ENCODE measurements at places on chromosomes 3 and 15.

DNA sequence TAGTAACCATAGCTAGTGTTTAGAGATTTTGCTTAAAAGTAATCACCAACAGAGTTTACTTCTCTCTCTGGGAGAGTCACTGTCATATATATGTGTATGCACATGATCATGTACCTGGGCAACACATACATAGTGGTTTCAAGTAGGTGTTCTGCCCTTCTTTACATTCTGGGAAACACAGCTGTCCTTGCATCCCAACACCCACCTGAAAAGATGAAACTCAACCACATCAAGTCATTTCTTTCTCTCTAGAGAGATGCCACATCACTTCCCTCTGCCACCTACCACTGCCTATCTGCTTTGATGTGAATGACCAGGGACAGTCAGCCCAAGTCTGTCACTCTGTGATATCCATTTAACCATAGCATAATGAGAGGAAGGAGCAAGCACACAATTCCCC is 155.8 kb upstream of the GADL1 start:
- DNase-seq, result no peak

GRCh38 chr3:57892423-57892822 is 115.8 kb upstream of the FLNB start:
- DNase-seq, result no peak

- no peak for DNase-seq
Measured at GRCh38 chr15:43361313-43361903, 9.4 kb downstream of the ZSCAN29 start.

DNA sequence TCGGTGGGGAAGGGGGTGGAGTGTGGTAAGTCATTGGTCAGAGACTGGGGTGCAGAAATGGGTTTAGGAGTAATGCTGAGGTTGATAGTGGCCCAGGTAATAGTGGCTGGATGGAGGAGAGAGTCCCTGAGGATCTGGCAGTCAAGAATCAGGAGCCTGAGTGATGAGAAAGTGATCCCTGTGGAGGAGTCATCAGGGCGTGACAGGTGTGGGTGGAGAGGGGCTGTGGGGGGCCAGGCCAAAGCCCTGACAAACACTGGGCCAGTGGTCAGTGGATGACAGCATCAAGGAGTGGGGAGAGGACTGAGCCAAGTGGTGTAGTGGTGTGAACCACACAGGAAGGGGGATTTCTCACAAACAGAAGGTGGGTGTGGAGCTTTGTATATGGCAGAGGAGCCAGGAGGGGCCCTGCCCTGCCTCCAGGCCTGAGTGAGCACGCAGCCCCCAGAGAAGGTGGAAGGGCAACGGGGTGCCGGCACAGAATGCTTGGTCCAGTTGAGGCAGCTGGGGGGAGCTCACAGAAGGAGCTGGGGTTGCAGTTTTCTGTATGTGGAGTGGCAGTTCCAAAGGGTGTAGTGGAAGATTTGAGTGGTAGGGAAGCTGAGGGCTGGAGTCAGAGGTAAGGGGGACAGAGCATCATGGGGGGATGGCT is 77.1 kb downstream of the SPSB4 start:
- no peak for DNase-seq

- DNase-seq, result no peak
Measured at GRCh38 chr15:80703081-80703480, 8.0 kb downstream of the ABHD17C start.

DNA sequence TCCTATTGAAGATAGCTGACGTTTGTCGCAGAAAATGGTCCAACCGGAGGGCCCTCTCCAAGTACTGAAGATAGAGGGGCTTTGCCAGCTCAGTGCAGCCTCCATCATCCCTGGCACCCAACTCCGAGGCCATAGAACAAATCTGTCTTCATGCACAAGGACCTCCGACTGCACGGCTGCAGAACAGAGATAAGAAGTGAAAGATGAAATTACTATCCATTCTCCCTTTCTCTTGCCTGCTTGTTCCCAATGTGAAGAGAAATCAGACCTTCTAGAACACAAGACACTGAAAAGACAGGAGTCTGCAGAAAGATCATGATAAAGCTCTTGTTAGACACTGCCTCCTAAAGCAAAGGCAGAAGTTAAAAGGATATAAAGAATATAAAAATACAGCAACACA is 19.9 kb downstream of the INO80 start:
- no peak for DNase-seq

DNA sequence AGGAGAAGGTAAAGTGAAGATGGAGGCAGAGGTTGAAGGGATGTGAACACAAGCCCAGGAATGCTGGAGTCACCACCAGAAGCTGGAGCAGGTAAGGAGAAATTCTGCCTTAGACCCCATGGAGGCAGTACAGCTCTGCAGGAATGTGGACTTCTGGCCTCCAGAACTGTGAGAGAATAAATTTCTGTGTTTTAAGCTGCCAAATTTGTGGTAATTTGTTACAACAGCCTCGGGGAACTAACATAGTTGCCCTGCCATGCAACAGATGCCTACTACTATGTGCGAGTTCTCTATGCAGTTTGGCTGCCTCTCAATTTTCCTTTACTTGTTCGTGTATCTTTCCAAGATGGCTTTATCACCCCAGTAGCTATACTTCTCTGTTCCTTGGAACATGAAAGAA is 394.1 kb downstream of the TUSC7 start:
- no peak for DNase-seq

DNA sequence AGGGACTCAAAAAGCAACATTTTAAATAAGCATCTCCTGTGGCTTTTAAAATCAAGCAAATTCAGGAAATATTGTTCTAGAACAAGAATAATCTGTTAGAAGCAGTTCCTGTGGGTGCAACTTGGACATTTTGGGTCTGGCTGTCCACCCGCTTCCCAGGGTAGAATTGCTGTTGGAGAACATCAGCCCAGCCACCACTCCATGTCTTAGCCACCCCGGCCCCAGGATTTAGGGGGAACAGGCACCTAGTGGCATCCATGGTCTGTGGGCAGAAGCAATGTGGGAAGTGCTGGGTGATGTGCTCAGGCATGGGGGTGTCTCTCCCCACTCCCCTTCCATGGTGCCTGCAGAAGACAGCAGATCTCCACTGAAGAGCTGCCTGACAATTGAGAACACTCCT is 162.6 kb downstream of the KLF13 start:
- no peak for DNase-seq

DNA sequence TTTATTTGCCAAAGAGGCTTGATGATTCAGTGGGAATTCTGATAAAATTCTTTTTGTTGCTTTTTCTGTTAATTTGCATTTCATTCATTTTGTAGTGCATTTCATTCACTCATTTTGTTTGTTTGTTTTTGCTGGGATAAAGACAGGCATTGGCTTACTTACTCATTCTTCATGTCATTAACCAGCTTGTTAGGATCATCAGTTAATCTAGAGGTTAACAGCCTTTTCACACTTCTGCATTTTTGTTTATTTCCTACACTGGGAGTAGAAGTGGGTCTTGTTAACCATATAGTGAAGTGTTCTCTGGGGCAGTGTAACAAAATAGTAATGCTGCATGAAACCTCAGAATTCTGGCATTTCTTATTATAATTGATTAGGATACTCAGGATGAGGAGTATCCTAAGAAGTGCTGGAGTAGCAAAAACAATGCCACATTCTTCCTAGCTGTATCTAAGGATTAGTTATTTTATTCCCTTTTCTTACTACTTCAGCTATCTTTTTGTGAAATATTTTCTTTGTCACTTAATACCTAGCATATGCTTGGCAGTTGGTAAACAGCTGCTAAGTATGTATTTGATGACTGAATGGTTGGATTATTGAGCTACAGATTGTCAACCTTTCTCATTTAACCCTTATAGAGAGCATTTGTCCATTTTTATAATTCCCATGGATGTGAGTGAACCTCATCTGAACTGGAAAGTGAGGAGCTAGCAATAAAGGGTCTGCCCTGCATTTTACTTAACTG is 135.7 kb upstream of the LRRFIP2 start:
- no peak for DNase-seq

GRCh38 chr3:53616321-53616720 is 121.9 kb downstream of the CACNA1D start:
- no peak for DNase-seq

DNA sequence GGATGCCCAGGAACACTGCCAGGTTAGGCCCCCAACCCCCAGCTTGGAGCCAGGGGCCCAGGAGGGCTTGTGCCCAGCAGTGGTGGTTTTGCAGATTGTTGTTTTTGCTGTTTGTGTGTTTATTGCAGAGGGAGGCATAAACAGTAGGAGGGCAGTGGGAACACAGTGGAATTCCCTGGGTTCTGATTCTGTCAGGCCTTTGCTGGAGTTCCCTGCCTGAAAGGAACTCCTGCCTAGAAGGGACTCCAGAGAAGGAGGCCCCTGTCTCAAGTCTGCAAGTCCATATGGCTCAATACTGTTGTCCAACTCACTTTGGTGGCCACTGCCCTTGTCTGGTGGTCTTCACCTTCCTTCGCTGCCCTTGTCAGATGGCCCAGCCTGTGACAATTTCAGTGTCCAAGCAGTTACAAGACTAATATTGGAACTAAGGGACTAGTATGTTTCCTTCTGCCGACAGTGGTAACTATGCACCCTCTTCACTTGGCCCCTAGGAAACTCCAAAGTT is 47.4 kb upstream of the RAB6B start:
- DNase-seq, result no peak

DNA sequence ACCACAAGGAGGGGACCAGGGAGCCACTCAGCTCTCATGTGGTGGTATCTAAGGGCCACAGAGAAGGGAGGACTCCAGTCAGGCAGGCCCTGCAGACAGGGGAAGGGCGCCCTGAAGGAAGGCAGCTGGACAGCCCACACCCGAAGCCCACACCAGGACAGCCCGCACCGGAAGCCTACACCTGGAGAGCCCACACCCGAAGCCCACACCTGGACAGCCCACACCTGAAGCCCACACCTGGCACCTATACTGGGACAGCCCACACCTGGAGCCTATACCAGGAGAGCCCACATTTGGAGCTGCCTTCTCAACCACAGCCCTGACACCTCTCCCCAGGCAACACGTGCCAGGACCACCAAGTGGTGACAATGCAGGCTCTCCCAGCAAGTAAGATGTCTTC is 11.7 kb downstream of the TPRA1 start:
- no peak for DNase-seq

DNA sequence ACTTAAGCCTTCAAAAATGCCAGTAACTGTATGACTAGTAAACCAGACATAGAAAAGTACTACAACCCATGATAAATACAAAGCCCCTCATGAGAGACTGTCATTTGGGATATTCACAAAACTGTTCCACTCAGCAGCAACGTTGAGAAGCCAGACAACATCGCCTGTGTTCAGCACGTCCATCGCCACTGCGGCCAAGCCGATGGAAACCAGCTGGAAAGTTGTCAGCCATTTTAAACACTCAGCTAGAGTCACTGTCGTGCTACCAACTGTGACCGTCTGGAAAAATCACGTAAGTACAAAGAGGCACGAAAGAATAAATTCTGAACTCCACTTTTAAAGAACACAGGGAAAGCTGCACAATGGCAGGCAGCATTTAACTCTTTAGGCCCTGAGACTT is 340.7 kb upstream of the WNT5A start:
- DNase-seq, result no peak

DNA sequence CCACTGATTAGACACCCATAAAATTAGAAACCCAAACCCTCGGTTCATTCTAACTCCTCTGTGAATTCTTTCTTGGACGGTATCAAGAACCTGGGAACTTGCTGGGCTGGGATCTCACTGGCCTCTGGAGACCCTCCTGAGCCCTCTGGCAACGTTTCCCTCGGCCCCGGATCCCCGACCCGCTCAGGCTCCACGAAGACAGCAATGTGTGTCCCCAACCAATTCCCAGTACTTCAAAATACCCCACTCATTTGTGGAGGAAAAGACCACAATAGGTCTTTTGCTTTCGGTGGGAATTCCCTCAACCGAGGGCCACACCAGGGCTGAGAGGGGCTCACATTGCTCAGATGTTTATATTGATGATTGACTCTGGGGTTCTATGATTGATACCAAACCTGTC is 117.9 kb upstream of the PRR20G start:
- DNase-seq, result no peak

DNA sequence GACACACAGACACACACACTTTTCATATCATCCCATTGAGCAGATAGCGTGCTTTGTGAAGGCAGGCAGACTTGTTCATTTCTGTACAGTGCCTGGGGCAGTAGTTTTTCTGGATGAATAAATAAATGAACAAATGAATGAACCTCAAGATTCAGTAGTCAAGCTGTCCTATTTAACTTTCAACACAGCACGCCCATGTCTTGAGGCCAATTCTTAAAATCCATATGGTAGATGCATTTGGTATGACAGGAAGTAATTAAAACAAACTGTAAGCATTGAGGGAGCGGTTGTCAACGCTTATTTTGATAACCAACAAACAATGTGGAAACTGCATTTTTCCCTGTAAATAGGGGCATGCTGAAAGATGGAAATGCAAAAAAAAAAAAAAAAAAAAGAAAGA is 80.0 kb upstream of the BNC1 start:
- DNase-seq, result no peak

DNA sequence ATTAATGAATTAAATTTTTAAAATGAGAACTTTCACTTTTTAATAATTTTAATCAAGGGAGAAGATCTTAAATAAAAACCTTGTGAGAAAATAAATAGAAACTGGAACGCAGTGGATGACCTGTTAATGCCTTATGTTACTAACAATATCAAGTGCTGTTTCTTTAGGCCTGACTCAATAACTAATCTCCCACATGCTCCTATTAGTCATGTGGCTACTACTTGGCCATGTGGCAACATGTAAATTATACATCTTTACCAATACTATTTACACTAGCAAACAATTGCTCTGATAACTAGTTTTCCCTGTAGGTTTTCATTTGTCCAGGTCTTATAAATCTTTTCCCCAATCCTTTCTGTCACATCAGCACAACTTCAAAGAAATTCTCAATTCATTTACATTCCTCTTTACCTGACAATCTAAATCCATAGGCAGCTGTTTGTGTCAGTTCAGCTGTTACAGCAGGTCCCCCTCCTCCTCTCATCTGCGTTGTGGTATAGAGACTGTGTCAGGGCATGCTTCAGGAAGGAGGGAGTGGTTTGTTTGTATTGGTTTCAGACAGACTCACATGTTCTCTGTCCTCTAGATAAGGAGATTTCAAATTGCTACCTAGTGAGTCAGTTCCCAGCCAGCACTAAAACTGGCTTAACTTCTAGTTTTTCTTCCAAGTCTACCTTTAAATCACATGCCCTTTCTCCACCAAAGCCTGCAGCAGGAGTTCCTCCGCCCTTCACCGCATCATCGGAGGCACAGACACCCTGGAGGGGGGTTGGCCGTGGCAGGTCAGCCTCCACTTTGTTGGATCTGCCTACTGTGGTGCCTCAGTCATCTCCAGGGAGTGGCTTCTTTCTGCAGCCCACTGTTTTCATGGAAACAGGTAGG is 11.3 kb upstream of the C3orf52 start:
- DNase-seq, result no peak

DNA sequence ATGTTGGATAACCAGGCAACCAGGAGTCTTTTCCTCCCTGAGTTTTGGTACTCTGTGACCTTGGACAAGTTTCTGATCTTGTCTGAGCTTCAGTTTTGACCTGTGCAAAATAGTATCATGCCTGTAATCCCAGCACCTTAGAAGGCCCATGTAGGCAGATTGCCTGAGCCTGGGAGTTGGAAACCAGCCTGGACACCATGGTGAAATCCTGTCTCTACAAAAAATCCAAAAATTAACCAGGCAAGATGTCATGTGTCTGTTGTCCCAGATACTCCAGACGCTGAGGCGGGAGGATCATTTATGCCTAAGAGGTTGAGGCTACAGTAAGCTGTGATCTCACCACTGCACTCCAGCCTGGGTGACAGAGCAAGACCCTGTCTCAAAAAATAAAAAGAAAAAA is 114.8 kb downstream of the IL12A start:
- DNase-seq, result no peak

- no peak for DNase-seq
Measured at GRCh38 chr15:96424674-96425073, 94.2 kb downstream of the NR2F2 start.

GRCh38 chr3:98735761-98736269 is 27.3 kb upstream of the ST3GAL6 start:
- no peak for DNase-seq

Data from stimulated activated CD8-positive, alpha-beta memory T cell treated with anti-CD3 and anti-CD28 coated beads, Interleukin-4, amount 100 ng/mL, for 1 hour (primary cell).